ENCODE measurements at places on chromosomes 11 and 22. TPM values are rescaled to one million over a fixed set of nuclear protein-coding genes. Genes with fewer than 3 reads are reported as not detected.

The OR5B21 gene
- polyA plus RNA-seq, result not detected

DNA sequence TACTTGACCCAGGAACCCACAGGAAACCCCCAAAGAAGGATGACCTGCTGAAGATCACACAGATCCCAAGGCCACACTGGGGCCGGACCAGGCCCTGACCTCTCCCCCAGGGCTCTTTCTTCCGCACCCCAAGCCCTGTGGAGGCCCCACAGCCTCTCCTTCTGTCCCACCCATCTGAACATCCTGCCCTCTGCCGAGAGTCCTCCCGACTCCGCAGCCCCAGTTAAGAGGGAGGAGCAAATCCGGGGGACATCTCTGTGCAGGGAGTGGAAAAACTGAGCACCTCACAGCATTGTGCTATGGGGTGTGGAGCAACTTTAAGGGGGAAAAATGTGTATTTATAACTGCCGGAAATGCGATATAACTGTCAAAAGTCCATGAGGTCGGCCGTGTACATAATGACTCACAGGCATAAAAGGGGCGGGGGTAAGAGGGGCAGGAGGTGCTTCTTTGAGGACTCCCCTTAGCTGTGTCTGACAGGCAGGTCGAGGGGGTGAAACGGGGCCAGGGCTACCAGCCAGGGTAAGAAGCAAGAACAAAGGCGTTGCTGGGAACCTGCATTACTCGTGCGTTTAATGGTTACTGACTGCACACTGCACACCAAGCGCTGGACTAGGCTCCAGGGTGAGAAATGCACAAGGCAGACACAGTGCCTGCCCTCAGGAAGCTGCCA is 57.2 kb downstream of the WNT11 start:
- no peak for DNase-seq

The MOGAT2 gene
- polyA plus RNA-seq, result 0.17 TPM

The ART1 gene
- 0.24 TPM for polyA plus RNA-seq

- DNase-seq, result no peak
These were observed 443.4 kb downstream of the MIAT start for GRCh38 chr22:27100789-27101188.
